ENCODE measurements at places on chromosomes 13 and 19. TPM values are rescaled to one million over a fixed set of nuclear protein-coding genes. Genes with fewer than 3 reads are reported as not detected.

TEKTIP1 gene
- total RNA-seq: not detected

RGL3 gene
- total RNA-seq: 4.8 TPM

EFNA2 gene
- total RNA-seq: 9.1 TPM

B3GNT8 gene
- 2.6 TPM for total RNA-seq

C5AR1 gene
- not detected for total RNA-seq

MUC16 gene
- total RNA-seq: 0.02 TPM

DIS3 gene
- total RNA-seq: 44.6 TPM

APOC1 gene
- total RNA-seq: not detected

VSTM1 gene
- not detected for total RNA-seq

RASL11A gene
- total RNA-seq: 5.3 TPM

Data from A172 (cell line).